PC-3 (cell line): ENCODE measurements at places on chromosomes 4 and X.
A peak's percentile ranks its signal among the peaks of the same experiment; 100 is the strongest.

DNA sequence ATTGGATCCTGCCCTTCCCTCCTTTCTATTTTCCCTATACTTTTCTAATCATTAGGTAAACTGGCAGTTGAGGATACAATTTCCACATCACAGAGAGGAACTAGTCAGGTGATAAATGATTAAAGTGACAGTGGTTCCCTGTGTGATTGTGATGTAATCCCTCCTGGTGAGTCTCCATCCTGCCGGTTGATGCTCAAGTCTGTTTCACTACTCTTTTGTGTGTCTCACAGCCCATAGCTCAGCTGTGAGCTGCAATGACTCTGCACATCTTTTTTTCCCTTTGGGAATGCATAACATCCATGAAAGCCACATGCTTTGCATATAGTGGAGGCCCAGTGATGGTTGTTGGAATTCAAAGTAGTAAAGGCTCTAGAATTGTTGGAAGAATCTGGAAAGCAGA lies 60.4 kb downstream of the CCNI start:
- no peak overlapping the region for H3K4me3 ChIP-seq
- peaks cover 13% of the 10 kb centered on the region for H3K4me1 ChIP-seq
- DNase-seq = no peak
- H3K36me3 ChIP-seq = peaks cover 22% of the 10 kb centered on the region; the same call in 1 of the 2 replicates

DNA sequence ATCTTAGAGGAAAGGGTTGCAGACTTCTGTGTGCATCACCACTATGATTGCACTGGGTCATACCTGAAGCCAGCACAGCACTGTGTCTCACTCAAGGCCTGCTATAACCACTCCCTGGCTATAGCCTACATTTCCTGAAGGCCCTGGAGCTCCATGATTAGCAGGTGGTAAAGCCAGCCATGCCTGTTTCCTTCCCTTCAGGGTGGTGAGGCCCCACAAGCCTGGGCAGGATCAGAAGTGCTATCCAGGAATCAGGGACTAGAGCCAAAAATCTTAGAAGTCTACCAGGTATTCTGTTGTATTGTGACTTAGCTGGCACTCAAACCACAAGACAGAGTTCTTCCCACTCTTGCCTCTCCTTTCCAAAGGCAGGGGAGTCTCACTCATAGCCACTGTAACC lies 734.6 kb downstream of the GLUD2 start:
- H3K27ac ChIP-seq = no peak overlapping the region
- no peaks in the 10 kb centered on the region for H3K4me1 ChIP-seq
- no peaks in the 10 kb centered on the region for H3K27me3 ChIP-seq
- no peaks in the 10 kb centered on the region for H3K36me3 ChIP-seq

DNA sequence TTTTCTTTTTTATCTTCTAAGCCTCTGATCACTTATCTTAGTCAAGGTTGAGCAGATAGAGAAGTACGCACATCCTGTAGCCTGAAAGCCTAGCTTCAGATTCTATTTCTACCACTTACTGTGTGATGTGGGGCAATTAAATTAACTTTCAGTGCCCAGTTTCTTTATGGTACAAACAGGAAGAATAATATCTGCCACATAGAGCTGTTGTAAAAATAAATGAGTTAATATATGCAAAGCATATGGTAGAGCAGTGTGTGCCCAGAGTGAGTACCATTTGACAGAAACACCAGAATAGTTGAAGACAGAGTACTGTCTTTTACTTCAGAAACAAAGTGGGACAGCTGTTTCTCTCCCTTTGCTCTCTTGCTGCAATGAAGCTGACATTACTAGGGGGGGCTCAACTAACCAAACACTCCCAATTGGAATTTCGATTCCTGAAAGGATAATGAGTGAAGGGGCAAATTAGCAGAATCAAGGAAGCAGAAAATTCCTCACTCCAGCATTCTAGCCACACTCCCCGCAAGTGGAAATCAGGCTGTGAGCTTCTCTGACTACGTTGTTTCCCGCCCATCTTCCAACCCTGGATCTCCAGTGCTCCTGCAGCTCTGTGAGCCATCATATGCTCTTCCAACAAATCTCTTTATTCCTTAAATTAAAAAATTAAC lies 80.4 kb downstream of the MAPK10 start:
- H3K27ac ChIP-seq = no peak overlapping the region
- H3K36me3 ChIP-seq = no peaks in the 10 kb centered on the region
- no peak for DNase-seq
- no peaks in the 10 kb centered on the region; the same call in 1 of the 2 replicates for H3K4me1 ChIP-seq

DNA sequence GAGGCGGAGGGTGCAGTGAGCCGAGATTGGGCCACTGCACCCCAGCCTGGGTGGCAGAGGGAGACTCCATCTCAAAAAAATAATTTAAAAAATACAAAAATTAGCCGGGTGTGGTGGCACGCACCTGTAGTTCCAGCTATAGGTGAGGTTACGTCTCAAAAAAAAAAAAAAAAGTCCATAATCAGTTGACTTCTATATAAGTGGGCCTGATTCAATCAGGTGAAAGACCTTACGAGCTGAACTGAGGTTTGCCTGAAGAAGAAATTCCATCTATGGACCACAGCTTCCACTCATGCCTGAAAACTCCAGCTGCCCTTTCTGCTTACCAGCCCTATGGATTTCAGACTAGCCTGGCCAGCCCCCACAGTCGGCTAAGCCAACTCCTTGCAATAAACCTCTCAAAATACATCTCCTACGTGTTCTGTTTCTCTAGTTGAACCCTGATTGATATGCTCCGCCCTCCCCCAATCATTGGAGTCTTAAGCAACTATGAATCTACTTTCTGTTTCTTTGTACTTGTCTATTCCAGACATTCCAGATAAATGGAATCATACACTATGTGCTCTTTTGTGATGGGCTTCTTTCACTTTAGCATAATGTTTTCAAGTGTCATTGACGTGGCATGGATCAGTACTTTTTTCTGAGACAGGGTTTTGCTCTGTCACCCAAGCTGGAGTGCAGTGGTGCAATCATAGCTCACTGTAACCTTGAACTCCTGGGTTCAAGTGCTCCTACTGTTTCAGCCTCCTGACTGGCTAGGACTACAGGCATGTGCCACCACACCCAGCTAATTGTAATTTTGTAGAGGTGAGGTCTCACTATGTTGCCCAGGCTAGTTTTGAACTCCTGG lies 36.6 kb downstream of the SAT1 start:
- no peaks in the 10 kb centered on the region for H3K27me3 ChIP-seq
- peaks cover 27% of the 10 kb centered on the region for H3K4me1 ChIP-seq
- no peaks in the 10 kb centered on the region for H3K36me3 ChIP-seq
- H3K27ac ChIP-seq = peak overlapping the region; percentile 42
- DNase-seq = no peak

DNA sequence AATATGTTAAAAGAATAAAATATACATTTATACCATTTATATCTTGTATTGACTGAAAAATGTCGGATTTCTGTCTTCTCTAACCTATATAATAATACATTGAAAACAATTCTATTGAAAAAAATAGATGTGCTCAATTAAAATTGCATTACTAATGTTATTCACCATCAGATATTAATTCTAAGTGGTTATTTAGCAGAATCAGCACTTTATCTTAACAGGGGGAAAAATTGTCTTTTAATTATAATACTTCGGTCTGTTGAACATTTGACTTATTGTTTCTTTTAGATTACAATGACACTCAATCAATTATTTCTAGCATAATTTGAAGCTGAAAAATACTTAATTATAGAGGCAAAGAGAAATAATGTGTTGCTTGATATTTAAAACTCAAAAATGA lies 220.3 kb downstream of the PABPC4L start:
- DNase-seq = no peak
- 0 out of 2 replicates have a peak, but pooled peaks cover 3% of the 10 kb centered on the region for H3K4me1 ChIP-seq
- no peak overlapping the region for H3K27ac ChIP-seq
- no peak overlapping the region for H3K4me3 ChIP-seq
- no peaks in the 10 kb centered on the region for H3K36me3 ChIP-seq
- no peaks in the 10 kb centered on the region for H3K27me3 ChIP-seq
